Body of pancreas (tissue), 4 donors: ENCODE measurements at places on chromosomes 6 and 20. TPM values are rescaled to one million over a fixed set of nuclear protein-coding genes. Genes with fewer than 3 reads are reported as not detected.

GRCh38 chr6:55518529-55519060 lies 60.4 kb downstream of the HMGCLL1 start:
- no peak for DNase-seq

GRCh38 chr6:134750669-134751068 lies 199.2 kb downstream of the ALDH8A1 start:
- no peak for DNase-seq

DACT2 gene
- total RNA-seq, result 4.9 TPM

CARMIL1 gene
- total RNA-seq, result 11.9 TPM

DLL1 gene
- total RNA-seq, result 6.0 TPM

- no peak for DNase-seq
Measured at GRCh38 chr6:161268531-161269210, 5.2 kb downstream of the AGPAT4 start.

GRCh38 chr20:41923624-41924023 lies 305.4 kb upstream of the CHD6 start:
- DNase-seq, result no peak

RPP21 gene
- total RNA-seq, result 77.6 TPM

- DNase-seq, result no peak
Measured at GRCh38 chr6:27897580-27898206, 14.5 kb downstream of the OR2B2 start.

SLC17A9 gene
- 4.9 TPM for total RNA-seq

APCDD1L gene
- 1.3 TPM for total RNA-seq

DNA sequence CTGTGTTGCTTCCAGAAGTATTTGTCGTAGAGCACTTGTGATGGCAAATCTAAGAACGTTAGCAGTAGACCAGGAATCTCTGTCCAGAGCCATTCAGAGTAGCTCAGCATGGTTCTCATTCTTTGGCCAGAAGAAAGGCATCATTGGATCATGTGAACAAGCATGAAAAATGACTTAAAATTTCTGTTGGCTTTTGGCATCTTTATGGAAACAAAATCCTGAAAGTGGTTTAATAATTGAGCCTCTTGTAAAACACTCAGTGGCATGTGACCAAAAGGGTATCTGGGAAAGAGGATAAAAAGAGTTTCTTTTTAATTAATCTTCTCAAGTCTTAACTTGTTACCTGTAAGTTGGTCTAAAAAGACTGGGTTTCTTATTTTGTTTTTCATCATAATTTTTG lies 55.2 kb downstream of the PTPN1 start:
- no peak for DNase-seq

DNA sequence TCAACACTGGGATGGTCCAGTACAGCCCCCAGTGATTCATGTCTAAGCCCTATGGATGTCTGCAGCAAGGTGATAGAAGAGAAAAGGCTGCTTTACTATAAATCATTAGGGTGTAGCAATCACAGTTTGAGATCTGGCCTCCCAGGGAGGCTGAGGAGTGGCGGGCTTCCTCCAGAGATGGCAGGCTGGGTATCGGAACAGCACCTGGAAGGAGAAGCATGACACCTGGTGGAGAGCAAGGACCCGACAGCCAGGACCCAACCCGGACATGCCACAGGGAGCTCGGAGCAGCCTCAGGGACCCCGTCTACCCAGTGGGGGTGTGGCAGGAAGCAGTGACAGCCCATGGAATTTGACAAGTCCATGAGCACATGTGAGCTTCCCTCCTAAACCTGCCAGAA lies 114.8 kb upstream of the CD93 start:
- DNase-seq, result peak; percentile 44

DNA sequence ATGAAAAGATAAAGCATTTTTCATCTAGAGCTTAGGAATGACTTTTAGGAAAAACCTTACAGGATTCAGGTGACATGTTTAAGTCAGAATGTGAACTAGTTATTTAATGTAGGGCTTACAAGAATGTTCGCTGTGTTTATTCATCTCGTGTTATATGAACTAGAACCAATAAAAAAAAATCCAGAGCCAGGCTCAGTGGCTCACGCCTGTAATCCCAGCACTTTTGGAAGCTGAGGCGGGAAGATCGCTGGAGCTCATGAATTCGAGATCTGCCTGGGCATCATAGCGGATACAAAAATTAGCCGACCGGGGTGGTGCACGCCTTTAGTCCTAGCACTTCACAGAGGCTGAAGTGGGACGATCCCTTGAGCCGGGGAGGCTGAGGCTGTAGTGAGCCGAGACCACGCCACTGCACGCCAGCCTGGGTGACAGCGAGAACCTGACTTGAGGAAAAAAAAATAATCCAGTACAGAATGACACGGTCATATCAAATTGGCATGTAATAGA lies 46.3 kb downstream of the OR2B2 start:
- DNase-seq, result no peak

- no peak for DNase-seq
Measured at GRCh38 chr6:65761890-65762289, 54.9 kb upstream of the EYS start.

DNA sequence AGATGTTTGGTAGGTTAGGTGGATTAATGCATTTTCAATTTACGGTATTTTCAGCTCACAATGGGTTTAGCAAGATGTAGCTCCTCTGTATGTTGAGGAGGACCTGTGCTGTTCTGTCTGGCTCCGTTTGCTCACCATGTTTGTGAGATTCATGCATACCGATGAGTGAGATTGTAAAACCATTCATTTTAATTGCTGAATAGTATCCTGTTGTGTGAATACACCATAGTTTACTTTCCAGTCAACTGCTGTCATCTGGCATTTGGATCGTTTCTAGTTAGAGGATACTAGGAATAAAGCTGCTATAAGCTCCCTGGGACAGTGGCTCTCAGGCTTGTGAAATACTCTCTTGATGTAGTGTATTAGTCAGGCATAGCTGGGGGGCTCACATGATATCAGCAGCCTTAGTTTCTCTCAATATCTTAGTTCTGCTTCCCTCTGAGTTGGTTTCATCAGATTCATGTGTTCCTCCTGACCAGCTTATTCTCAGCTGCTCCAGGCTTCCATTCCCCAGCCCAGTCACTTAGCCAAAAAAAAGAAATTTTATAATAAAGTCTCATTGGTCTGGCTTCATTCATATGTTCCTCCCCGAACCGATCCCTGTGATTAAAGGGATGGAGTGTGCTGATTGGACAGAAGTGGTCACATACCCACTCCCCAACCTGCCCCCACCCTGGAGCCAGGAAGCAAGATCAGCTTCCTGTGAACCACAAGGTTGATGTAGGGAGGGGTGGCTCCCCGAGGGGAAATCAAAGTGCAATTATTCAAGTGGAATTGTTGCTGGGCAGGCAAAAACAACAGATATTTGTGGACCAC lies 10.9 kb upstream of the B4GALT5 start:
- DNase-seq, result peak; percentile 57

GRCh38 chr6:71326611-71327010 lies 38.0 kb downstream of the OGFRL1 start:
- DNase-seq, result no peak

DNA sequence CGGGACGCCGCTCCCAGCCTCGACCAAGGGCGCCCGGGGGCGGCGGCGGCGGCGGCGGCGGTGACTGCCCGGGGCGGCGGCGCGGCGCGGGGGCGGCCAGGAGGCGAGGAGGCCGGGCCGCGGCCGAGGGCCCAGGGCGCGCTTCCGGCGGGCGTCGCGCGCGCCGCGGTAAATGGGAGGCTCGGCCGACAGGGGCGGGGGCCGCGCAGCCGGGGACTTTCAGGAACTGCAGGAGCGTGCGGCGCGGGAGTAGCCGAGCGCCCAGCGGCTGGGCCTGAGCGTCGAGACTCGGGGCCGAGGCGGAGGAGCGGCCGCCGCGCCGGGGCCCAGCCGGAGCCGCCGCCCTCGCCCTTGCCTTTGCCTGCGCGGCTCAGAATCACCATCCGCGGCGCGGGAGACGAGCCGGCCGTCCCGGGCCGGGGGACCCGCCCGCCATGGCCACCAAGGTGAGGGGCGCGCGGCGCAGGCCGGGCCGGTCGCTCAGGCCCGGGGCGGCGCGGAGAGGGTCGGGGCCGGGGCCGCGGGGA lies at the start of gene SNX9:
Gene SNX9, plus strand, starts transcription at position 246 of the 527 bp plus-strand sequence. Its CDS starts 189 bp downstream, at position 435.
- DNase-seq, result peak; percentile 84

DNA sequence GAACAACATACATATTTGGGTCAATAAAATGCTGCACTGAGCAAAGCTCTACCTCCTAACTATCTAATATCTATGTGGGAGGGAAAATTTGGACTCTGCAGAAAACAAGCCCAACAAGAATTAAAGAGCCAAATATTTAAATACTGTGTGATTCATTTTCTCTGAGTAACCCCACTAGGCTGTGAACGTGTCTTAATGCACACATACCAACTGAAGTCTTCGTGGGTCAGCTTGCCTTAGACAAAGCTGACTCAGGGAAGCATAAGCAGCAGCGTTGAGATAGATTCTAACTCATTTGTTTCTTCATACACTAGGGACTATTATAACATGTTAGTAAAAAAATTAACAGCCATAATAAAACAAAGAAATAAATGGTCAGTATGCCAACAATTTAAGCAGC lies 114.3 kb downstream of the GJA1 start:
- no peak for DNase-seq

- peak; percentile 36 for DNase-seq
Measured at GRCh38 chr20:35992713-35993335, 24.4 kb downstream of the CNBD2 start.

SNX14 gene
- 68.6 TPM for total RNA-seq

- no peak for DNase-seq
Measured at GRCh38 chr6:158270389-158271127, 41.7 kb upstream of the TULP4 start.

GRCh38 chr6:78340755-78341154 lies 526.6 kb upstream of the IRAK1BP1 start:
- DNase-seq, result no peak

ANGPT4 gene
- total RNA-seq, result under 0.01 TPM

- DNase-seq, result no peak
Measured at GRCh38 chr6:34517461-34517881, 38.7 kb downstream of the SPDEF start.
